ENCODE measurements at places on chromosomes 1 and 21.
A peak's percentile ranks its signal among the peaks of the same experiment; 100 is the strongest.

- no peak for DNase-seq
These were observed 29.2 kb upstream of the OR2B11 start for GRCh38 chr1:247487057-247487456.

- DNase-seq = no peak
These were observed 510.3 kb downstream of the SMYD3 start for GRCh38 chr1:245996811-245997210.

DNA sequence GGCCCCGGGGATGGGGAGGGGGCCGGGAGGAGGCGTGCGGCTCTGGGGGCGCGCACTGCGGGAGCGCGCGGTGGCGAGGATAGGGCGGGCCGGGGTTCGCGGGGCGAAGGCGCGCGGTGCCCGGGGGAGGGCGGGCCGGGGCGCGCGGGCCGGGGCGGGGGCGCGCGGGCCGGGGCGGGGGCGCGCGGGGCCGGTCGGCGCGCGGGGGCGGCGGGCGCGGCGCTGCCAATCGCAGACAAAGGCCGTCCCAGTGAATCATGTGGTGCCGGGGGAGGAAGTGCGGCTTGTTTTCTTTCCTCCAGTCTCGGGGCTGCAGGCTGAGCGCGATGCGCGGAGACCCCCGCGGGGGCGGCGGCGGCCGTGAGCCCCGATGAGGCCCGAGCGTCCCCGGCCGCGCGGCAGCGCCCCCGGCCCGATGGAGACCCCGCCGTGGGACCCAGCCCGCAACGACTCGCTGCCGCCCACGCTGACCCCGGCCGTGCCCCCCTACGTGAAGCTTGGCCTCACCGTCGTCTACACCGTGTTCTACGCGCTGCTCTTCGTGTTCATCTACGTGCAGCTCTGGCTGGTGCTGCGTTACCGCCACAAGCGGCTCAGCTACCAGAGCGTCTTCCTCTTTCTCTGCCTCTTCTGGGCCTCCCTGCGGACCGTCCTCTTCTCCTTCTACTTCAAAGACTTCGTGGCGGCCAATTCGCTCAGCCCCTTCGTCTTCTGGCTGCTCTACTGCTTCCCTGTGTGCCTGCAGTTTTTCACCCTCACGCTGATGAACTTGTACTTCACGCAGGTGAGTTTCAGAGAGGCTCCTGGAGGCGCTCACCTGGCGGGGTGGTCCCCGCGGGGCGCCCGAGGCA, at the start of gene GPR137B:
Gene GPR137B (plus strand): TSS at position 287 of the 851 bp plus-strand sequence. CDS start 84 bp downstream, at position 371.
- DNase-seq = no peak

GRCh38 chr1:174818951-174819350, 180.8 kb upstream of the CACYBP start:
- no peak for DNase-seq

GRCh38 chr1:23383577-23384311, 14.1 kb upstream of the ZNF436 start:
- DNase-seq = no peak

- DNase-seq = no peak
These were observed 8.6 kb downstream of the MORN1 start for GRCh38 chr1:2382621-2383361.

- DNase-seq = no peak
These were observed 6.1 kb downstream of the SLC25A44 start for GRCh38 chr1:156200044-156200443.

DNA sequence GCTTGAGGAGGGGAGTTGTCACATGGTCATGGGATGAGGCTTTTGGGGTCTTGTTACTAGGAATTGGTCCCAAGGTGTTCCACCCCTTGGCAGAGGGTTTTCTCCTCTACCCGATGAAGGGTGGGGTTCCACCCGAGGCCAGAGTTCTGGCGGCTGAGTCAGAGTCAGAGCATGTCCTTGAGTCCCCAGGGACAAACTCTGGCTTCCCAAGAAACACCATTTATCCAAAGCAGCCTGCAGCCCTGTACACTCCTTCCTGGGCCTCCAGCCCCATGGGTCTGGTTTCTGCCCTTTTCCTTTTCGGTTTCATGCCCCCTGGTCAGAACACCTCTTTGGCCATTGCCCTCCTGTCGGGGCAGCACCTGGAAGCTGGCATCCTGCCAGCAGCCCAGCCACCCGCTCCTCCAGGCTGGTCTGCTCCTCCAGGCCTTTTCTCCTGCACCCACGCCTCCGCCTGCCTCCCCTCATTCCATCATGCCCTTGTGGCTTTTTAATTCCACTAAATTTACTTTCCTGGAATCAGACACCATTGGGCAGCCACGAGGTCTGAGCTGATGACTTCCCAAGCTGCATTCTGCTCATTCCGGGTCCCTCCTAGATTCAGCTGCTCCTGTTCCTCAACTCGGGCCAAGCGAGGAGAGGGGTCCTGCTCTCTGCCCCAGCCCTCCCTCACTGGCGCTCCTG, 301.7 kb upstream of the VAMP3 start:
- DNase-seq = peak; percentile 51

GRCh38 chr1:48469616-48470480, 2.2 kb downstream of the SPATA6 start:
- DNase-seq = no peak

- DNase-seq = no peak
These were observed 70.3 kb downstream of the GALNT2 start for GRCh38 chr1:230137337-230137815.

GRCh38 chr21:28338701-28339305, 653.9 kb downstream of the LTN1 start:
- DNase-seq = peak; percentile 56

DNA sequence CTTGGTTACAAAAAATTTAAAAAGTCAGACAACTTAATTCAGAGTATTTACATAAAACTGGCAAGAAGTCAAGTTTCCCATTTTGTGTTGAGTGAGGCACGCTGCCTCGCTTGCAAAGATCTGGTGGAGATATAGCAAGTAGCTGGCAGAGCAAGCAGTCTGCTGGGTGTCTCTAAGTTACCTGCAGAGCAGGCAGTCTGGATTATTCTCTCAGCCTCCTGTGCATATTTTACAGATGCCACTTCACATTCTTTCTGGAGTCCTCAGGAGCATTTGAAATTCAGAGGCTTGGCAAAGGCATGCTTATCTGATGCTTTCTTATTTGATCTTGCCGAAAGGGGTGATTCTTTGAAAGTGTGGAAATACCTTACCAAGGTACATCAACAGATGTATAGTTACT, 640.4 kb upstream of the ADGRL4 start:
- DNase-seq = no peak

DNA sequence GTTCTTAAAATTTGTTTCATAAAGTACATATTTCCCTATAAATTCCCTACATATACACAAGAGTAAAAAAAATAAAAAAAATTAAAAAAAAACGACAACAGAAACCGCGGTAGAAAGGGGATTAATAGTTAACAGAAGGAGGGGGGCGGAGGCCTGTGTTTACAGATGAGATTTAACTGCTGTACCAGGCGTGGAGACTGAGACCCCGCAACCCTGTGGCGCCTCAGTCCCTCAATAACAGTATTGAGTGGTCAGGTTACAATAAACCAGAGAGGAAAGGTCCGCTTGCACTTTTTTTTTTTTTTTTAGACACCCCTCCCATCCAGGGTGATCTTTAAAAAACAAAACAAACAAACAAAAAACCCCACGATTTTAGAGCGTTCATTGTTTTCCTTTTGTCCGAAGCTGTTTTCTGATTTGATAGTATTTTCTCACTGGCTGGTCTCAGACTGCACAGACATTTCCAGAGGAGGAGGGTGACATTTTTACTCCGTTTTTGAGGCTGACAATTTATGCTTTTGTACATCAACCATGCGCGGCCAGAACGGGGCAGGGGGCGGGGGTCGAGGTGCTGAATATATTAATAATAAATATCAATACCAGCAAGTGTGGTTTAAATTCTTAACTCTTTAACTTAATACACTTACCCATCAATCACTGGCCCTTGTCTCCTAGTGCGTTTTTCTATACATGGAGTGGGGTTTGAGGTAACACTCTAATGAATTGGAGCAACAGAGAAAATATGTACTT, 1223.9 kb downstream of the BRINP3 start:
- DNase-seq = no peak

- no peak for DNase-seq
These were observed 535.4 kb downstream of the KIF26B start for GRCh38 chr1:245690156-245690690.

DNA sequence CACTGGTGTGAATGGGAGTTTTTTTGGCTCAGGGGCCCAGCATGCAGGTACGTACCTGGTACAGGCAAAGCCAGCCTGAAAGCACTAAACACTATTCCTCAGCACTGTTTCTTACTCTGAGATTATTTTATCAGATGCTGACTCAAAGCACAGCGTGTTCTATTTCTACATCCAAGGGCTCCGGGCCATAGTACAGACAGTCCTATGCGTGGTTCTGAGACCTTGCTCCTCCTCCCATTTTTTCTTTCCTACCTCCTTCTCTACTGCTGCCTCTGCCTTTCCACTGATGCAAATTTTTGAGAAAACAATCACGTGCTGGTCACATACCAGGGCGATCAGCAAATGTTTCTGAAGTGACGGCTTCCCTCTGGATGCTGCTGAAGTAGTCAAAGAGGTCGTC, 36.3 kb downstream of the PDPN start:
- no peak for DNase-seq

DNA sequence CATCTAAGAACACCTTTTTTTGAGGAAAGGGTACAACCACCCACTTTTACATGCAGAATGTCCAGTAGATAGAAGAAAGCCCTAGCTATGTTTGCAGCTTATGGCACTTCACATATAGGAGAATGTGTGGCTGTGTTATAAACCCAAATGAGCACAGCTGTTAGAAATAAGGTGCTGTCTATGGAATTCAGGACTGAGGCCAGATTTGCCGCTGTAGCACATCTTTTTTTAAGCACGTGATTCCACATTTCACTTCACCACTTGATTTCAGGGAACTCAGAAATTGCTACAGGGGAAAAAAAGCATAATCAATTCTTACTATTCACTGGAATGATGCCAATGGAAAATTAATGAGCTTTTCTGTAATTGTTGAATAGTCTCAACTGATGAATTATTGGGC, 147.2 kb upstream of the ADAMTS5 start:
- DNase-seq = no peak

- no peak for DNase-seq
These were observed 104.1 kb upstream of the TMPRSS2 start for GRCh38 chr21:41611966-41612606.

GRCh38 chr1:245987997-245988392, 519.1 kb downstream of the SMYD3 start:
- no peak for DNase-seq

GRCh38 chr1:166307261-166308188, 140.7 kb upstream of the FAM78B start:
- peak; percentile 81 for DNase-seq

GRCh38 chr21:38661197-38661871, 144.4 kb upstream of the ETS2 start:
- no peak for DNase-seq

DNA sequence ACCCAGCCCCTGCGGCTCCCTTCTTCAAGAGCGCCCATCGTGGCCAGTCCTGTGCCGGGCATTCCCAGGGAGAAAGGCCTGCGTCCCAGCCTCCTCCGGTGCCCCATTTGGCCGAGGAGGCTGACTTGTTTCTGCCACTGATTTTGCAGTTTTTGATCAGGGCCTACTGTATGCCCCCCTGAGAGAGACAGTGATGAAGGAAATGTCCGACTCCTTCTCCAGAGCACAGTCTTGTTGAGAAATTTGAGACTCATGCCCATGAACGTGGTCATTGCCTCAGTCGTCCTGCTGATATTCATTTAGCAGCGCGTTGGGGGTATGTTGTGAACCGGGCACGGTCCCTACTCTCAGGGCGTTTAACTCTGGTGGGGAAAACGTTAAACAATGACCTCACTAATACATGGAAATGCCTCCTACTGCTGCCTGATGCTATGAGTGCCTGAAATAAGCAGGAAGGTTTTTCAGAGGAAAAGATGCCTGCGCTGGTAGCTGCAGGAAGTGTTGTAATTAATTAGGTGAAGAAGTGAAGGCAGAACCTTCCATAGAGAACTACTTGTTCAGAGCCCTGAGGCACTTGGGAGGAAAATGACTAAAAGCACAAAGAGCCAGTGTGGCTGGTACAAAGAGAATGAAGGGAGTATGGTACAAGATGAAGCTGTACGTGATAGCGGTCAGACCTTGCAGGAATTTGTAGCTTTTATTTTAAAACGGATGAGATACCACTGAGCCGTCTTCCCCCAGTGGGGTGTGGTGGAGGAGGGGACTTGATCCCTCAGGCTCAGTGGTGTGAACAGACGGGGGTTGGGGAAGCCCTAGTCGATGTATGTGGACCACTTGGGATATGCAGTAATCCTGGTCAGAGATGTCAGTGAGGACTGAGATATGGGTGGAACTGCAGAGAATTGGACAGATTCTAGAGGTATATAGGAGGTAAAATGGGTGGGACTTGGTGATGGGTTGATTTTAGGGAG, 730 bp downstream of the ZCCHC17 start:
- DNase-seq = no peak

All from BE2C (cell line).